Stimulated activated CD8-positive, alpha-beta memory T cell treated with anti-CD3 and anti-CD28 coated beads, Interleukin-7, amount 100 ng/mL, for 1 hour (primary cell): ENCODE measurements at places on chromosomes 2 and 18.

DNA sequence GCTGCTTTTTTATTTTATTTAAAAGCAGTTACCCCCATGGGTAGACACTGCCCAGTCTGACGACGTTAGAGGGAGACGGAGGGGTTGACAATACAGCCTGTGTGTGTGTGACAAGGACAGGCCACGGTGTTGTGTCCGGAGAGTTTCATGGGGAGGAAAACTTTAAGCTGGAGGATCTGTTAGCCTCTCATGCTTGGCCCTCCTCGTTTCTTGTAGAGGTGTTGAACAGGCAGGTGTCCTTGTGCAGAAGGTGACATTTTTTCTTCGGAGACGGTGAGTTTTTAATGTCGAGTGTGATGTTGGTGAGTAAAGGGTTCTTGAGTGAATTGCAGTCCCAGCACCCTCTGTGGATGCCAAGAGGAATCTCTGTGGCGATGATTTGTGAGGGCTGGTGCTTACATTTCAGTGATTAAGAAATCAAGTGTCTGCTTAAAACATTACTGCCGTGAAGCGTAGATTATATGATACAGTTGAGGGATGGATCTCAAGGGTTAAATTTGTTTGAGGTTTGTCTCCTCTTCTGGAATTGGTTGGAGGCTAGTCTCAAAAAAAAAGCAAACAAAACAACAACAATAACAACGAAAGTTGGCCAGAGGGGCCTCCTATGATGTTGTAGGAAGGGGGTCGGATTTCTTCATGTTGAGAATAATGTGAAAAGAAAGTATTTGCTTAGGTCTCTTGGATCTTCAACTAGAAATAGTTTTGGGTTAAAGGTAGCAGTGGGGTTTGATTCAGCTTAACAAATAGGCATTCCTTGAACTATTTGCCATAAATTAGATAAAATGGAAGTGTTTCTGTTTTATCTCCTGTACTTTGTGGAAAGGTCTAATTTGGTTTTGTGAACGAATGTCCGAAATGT lies 1.6 kb downstream of the NCOA1 start:
- DNase-seq, result no peak

DNA sequence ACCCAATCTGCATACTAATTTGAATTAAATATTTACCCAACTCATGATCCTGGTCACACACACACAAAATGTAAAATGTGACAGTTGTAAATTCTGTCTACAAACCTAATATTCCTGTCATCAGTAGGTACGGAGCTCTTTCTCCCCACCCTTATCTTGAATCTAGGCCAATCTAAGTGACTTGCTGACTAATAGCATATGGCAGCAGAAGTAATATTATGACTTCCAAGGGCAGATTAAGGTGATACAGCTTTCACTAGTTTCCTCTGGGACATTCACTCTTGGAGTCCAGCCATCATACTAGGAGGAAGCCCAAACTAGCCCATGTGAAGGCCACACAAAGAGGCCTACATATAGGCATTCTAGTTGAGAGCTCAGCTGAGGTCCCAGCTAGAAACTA lies 89.4 kb downstream of the TMEM131 start:
- no peak for DNase-seq

DNA sequence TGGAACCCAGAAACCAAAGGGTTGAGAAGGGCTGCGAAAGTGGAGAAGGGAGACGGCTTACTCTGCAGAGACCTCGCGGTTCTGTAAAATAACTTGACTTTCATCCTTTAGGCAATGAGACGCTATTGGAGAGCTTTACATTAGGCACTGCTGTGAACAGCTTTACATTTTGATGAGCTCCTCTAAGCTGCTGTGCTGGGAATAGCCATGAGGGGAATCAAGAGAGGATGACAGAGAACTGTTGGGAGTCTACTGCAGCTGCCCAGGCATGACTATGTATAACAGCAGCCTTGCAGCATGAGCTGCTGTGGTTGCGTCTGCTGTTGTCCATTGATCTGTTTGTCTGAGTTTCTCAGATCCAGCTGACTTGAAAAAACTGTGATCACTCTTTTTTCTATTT lies 310.8 kb upstream of the MAP2 start:
- DNase-seq, result no peak

GRCh38 chr2:197191940-197192322 lies 118.6 kb downstream of the ANKRD44 start:
- DNase-seq, result no peak

- DNase-seq, result no peak
These were observed 152.9 kb downstream of the PXDN start for GRCh38 chr2:1591461-1591770.
